EH (cell line): ENCODE measurements at places on chromosomes 5 and 9.

GRCh38 chr5:32539981-32540845, 45.1 kb upstream of the SUB1 start:
- DNase-seq: no peak

DNA sequence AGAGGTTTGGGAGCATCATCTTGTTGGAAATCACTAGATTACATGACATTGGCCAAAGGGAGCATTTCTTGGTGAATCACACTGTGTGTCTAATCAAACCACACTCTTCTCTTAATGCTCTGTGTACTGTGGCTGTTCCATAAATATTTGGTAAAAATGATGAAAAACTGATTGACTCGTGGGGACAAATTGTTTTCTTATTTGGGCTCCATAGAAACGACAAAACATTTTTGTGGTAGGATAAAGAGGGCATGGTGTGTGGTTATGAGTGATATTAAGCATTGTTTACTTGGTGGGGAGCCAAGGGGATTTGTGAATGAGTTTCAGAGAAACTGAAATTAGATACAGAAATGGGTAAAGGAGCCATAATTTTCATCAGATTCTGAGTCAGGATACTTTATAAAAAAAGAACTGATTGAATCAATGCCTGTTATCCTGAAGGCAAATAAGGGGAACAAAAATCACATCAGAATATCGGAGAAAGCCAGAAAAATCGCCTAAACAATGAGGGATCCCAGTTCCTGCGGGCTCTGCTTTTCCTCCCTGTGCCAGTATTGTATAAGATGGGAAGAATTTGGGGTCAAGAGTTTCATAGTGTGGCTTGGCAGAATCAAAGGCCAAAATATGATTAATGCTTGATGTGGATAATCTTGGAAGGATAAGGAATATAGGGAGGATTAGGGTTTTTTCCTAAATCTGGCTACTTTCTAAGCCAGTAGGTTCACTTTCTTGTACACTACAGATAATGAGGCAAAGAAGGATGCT, 33.3 kb downstream of the FBXL7 start:
- DNase-seq: peak; percentile 71

GRCh38 chr9:76245518-76245917, 148.7 kb downstream of the RFK start:
- no peak for DNase-seq

GRCh38 chr5:145385276-145385675, 449.9 kb downstream of the PRELID2 start:
- peak; percentile 24 for DNase-seq

DNA sequence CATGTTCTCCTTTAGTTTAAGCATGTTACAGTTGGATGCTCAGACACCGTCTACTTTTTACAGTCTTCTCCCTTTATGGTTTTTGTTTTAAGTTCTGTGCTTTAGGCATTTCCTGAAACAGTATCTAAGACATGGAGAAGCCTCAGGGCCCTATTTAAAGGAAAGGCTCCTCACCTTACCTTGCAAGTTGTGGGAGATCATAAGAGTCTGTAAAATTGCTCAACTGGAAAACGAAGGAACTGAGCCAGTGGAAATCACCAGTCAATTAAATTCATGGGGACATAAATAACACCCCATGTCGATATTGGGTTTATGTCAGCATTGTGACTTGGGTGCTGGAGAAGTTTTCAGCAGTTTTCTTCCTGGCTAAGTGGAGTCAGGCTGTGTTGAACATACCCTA, 239.2 kb downstream of the KIF4B start:
- no peak for DNase-seq

DNA sequence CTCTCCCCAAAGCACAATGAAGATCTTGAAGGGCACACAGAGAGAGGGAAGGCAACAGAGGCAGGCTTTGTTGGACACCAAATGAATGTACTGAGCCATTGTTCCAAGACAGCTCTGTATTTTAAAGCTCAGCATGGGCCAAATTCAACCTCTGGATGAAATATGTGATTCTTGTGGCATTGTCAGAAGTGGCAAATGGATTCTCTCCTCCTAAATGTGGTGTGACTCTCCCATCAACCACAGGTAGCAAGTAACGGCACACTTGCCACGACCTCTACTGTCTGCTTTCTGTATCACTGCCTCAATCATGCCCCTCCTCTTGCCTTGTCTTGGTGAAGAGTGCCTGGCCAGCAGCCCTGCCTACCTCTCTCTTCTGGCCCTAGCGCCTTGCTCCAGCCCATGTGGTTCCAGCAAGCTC, 6.1 kb upstream of the MOB3B start:
- DNase-seq: no peak

GRCh38 chr5:17118631-17119030, 98.8 kb upstream of the BASP1 start:
- peak; percentile 99 for DNase-seq

GRCh38 chr5:179763215-179763945, 30.4 kb upstream of the LTC4S start:
- DNase-seq: peak; percentile 89

GRCh38 chr5:96129276-96129675, 167.6 kb upstream of the ELL2 start:
- DNase-seq: no peak

DNA sequence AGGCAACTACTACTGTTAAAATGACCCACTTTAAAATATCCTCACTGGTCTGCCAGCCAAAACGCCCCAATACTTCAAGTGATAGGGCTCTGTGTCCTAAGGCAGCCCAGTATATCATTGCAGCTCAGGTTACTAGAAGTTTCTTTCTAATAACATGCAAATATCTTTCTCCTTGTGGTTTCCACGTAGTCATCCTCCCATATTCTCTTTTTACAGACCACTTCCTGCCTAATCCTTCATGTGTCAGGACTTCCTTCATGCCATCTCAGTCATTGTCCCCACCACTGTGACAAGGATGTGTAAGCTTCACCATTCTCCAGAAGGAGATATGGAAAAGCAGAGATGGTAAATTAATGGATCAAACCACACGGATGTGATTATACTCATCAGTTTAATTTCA, 813.7 kb downstream of the MAT2B start:
- no peak for DNase-seq

GRCh38 chr5:128257076-128257475, 173.5 kb downstream of the SLC12A2 start:
- no peak for DNase-seq

GRCh38 chr5:164175083-164175482, 669.7 kb downstream of the MAT2B start:
- no peak for DNase-seq

- DNase-seq: no peak
Observed at GRCh38 chr9:70986984-70987383, 134.4 kb downstream of the TRPM3 start.
